ENCODE measurements at places on chromosomes 5 and 9.

GRCh38 chr9:128439273-128439672, 16.5 kb upstream of the ODF2 start:
- no peak for DNase-seq

DNA sequence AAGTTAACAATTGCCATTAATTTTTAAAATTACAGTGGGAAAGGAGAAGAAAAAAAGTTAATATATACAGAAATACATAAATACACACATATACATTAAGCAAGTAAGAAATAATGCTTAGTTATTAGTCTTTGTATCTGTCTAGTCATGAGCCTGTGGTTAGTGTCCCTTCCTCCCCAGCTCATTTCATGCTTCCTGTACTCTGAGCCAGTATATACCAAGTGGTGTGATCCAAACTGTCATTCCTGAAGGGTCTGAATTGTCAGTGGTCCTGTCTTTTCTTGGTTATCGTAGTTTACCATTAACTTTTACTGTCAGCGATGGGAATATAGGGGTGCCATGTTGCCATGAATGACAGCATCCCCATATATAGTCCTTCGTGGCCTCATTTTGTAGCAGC, 24.2 kb upstream of the STOM start:
- DNase-seq: no peak

- peak; percentile 28 for DNase-seq
These were observed 30.9 kb downstream of the GALNT10 start for GRCh38 chr5:154221371-154221896.

DNA sequence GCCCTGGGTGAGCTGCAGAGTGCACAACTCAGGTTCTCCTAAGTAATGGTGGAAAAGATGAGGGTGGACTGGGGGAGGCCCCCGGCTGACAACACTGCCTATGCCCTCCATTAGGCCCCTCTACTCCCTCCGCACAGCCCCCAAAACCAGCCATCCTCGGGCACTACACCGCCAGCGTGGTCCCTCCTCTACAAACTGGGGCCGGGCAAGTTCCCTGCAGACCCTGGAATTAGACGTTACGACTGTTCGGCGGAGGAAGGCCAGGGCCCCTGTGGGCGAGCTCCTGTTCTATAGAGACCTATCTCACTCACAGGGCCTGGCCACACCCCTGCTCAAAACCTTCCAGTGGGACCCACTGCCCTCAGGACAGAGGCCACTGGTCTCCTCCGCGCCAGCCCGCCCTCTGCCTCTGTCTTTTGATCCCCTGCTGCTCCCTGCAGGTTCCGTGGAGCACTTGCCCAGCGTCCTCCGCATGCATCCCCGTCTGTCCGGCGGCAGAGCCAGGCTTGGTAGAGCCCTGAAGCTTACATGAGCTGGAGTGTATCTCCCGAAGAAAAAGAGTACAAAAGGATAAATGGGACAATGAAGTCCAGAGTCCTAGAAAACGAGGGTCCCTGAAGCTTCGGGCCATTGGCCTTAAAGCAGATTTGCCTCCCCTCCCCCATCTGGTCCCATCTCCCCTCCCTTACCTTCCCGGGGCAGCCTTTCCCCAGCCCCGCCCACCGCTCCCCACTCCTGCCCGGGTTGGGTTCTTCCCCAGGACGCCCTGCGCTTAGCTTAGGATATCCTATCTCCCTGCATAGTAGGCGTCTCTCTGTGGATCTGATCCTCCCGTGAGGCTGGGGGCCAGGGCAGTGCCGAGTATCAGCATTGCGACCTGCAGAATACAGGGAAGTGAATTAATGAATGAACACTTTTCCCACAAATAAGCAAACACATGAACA, 71.3 kb downstream of the HRH2 start:
- no peak for DNase-seq

DNA sequence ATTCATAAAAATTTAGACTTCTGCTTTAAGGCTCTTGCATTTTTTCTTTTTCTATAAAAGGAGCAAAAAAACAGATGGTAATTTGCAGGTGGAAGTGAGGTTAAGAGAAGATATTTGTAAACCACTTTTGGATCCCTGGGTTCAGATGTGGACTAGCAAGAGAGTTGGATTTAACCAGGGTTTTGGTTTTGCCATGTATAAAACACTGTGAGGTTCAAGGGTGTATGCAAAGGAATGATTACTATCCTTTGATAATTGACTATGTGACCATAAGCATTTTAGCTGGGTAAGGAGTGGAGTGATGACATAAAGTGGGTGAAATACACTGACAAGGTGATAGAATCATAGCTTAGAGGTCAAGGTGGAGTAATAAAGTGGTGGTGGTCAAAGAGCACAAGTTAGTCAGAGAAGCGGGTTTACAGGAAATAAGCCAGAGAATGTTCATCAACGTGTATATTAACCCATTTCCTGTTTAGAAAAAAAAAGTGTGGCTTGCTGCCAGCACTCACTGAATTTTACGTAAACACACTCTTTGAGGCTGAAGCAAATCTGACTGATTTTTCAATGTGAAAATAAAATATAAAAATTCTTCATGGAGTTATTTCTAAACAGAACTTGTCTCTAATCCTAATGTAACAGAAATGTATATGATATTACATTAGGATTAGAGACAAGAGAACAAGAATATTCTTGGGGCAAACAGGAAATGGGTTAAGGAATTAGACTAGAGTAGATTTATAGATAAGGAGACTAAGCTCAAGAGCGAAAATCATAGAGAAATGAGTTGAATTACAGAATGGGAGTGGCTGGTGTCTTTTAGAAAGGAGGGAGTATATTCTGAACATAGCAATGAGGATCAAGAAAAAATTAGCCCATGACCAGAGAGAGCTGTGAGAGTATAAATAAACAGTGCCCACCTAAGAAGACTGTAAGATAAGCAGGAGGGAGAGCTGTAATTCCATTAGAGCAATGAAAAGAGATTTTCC, 74.5 kb downstream of the CDKN2A start:
- no peak for DNase-seq

- DNase-seq: no peak
These were observed 1.8 kb upstream of the TEK start for GRCh38 chr9:27107241-27107640.

- DNase-seq: peak; percentile 55
These were observed 48.8 kb downstream of the MLANA start for GRCh38 chr9:5939530-5939929.

DNA sequence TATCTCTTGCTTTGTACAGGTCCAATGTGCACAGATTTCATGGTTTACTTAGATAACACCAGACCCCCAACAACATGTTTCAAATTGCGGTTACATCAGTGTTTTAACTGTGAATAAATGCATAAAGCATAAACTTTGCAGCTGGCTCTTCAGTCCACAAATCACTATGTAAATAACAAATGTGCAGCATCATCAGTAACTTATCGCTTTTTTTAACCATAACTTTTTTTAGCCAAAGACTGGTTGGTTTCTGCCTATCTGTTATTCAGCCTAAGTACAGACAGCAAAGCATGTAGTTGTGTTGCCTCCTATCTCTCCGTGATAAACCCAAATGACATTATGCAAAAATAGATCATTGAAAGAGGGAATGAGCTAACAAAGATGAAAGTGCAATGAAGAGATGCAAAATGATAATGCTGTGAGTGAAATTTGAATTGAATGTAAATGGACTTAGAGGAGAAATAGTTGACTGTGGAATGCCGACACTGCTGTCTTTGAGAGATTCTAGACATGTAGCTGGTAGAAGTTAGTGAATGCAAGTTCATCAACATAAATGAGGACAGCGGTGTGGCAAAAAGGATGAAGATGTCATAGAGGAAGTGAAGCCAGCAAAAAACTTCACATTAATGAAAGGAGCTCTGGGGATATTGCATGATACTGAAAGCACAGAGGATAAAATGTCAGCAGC, 108.8 kb downstream of the PDE8B start:
- DNase-seq: no peak

DNA sequence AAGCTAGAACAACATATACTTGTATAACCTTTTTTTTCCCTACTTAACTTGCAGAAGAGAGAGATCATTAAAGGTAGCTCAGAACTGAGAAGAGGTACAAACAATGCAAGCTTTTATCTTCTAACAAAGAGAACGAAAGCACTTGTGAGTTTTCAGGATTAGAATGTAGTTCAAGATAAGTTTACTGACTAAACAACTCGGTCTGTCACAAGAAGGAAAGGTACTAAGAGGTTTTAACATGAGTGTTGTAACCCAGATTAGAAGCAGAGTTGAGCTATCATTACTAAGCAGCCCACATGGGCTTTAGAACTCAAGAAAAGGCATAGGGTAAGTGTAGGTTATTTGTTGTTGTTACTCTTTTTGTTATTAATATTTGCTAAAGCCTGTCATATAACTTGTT, 25.2 kb downstream of the GIN1 start:
- no peak for DNase-seq

GRCh38 chr5:42462083-42462482, 38.8 kb downstream of the GHR start:
- DNase-seq: no peak

- no peak for DNase-seq
These were observed 220.7 kb downstream of the GNA14 start for GRCh38 chr9:77427256-77427927.

DNA sequence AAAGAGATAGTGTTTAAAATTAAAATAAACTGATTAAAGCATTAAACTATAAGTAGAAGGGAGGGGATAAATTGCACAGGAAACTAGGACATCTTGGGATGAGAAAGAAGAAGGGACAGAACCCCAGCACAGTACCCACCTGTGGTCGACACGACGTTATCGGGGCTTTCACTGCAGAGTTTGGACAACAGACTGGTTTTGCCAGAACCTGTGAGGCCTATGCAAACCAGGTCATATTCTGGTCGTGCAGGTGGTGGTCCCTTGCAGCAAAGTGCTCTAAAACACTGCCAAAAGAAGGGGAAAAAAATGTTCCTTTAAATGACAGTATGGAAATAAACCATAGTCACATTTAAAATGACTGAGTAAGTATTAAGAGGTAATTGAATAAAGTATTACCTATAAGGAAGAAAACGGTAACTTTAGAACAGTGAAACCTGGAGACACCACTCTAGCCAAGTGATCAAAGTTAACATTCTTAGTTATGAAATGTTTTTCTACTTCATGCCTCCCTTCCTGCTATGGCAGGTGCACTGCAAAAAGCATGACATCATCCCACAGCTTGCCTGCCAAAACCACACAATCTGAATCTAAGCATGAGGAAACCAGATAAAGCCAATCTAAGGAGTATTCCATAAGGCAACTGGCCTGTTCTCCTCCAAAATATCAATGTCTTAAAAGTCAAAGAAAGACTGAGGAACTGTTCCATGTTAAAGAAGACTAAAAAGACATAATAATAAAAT, 138.6 kb downstream of the ARL15 start:
- DNase-seq: no peak

- DNase-seq: no peak
These were observed 177.2 kb upstream of the PITX1 start for GRCh38 chr5:135211083-135211790.

DNA sequence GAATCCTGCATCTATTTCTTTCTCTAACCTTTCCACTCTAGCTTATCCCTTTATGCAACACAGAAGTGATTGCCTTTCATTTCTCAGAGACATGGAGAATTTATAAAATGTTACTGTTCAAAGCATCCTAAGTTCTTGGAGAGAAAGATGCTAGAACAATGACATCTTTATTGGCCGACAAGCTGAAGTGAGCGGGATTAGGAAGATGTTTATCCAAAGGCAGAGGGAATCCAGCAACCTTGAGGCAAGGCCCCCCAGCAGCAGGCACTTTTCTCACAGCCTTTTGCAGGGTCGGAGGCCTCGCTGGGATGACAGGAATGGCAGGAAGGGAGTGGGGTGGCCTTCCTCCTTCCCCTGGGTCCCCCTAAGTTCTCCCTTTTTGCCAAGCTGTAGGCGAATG, 204.8 kb downstream of the GAPVD1 start:
- peak; percentile 18 for DNase-seq

DNA sequence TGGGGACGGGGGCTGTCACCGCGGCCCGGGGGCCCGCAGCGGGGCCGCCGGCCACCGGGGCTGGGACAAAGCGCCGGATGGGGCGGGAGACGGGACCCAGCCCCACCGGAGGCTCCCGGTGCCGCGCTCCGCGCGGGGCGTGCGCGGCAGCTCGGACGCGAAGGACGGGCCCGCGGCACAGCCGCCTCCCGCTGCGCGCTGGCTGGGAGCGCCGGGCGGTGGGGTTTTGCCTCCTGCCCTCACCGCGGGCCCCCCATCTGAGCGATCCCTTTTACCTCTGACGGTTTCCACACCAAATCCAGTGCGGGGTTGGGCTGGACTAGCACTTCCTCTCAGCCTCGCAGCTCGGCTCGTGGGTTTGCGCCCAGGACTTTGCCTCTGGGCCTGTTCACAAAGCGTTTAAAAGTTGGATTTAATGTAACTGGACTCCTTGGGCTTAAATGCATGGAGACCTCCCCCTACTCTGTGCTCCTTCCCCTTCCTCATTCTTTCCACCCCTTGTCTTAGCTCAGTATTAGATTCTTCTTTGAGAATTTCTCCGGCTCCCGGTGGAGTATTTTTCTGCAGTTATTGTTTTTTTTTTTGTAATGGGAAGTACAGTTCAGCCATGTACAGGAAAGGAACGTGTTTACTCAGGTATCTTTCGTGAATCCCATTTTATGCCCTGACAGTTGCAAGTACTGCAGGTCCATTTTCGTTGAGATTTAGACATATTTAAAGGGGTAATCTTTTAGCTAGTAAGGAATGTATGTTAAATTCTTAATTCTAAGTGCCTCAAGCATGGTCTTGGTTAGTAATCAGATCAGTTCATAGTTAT, 691 bp downstream of the FCHO2 start:
- DNase-seq: peak; percentile 51

- DNase-seq: no peak
These were observed 41.1 kb upstream of the DAP start for GRCh38 chr5:10801931-10802666.

DNA sequence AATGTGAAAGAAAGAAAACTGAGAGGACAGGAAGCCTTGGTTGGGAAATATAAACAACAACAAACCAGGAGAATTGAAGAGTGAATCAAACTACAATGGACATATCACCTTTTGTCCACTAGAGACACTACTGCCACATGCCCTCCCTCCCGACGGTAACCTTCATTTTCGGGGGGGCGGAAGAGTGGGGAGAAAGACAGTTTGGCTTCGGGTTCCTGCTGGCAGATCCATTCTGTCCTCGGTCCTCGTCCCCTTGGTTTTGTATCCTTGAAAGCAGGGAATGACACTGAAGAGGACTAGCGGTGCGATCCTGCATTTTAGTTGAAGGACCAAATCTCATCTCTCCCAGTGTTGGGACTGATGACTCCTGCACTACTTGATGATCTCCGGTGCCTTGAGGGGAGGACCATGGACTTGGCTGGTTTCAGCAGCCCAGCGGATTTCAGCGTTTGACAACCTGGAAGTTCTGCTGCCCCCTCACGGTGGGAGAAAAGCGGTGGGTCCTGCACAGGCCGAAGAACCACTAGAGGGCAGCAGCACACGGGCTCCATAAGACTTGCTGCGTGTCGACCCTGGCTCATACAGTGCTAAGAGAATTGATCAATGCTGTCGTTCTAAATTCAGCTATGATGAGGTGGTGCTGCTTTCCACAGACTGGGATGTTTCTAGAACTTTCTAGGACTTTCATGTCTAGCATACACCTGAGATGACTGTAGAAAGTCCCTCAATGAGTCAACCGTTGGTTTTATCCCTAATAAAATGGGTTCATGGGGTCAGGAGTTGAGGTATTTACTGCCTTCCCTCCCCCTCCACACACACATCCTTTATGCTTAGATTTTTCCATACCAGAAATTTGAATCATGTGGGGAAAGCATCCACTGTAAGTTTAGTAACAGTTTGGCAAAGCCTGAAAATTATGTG, 15.1 kb upstream of the ZNF131 start:
- DNase-seq: peak; percentile 93

Measured in globus pallidus (tissue), 1 donor.